ENCODE measurements at places on chromosomes 16 and 17.

DNA sequence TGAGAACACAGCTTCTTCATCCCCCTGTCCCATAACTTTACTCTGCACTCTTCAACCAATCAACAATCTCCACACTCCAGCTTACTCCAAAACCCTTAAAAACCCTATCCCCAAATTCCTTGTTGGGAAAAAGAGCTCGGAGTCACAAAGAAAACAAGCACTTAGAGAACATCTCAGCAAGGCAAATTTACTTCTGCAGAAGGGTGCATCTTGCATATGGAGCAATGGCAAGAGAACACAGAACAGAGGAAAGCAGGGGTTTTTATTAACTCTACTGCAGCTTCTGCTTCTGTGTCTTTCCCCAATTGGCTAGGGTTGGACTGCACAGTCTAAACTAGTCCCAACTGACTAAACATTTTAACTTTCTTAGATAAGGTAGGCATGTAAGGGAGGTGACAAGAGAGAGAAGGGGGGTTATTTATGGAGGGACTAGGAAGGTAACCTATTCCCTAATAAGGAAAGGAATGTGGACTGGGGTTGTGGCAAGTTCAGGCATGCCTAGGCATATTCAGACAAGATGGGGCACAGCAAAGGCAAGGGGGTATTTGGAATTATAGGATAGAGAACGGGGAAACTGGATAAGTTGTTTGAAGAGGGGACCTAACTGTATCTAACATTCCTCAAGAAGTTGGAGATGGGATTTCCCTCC, 125.5 kb downstream of the CACNG3 start:
- DNase-seq = no peak

DNA sequence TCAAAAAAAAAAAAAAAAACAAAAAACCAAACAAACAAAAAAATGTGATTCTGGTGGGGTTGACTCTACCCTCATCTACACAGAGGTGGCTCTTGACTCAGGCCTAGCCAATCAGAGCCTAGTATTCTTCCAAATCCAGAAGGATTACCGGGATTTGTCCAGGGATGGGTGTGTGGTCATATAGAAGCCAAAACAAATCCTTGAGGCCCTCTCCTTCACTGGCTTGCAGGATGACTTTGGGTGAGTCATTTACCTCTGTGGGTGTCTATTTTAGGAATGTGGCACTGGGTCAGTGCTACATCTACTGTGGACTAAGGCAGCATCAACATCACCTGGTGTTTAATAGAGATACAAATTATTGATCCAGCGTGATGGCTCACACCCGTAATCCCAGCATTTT, 93.2 kb upstream of the RBBP6 start:
- DNase-seq = no peak

DNA sequence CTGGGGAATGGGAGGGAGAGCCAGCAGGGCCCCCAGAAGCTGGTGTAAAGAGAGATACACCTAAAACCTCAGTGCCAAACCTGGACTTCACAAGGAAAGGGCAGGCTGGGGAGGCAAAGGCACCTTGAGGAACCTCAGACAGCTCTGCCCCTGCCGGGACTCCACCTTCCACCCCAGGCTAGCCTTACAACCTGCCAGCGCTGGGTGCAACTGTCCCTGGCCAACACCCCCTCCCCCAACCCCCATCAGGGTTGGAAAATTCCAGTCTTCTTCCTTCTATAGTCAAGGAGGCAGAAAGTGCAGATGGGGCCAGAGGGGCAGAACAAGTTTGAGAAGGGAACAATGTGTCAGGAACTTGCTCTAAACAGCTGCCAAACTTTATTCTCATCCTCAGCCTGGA, 2.2 kb downstream of the YBX2 start:
- DNase-seq = no peak

GRCh38 chr17:1067282-1067956, 70.5 kb downstream of the TIMM22 start:
- no peak for DNase-seq

DNA sequence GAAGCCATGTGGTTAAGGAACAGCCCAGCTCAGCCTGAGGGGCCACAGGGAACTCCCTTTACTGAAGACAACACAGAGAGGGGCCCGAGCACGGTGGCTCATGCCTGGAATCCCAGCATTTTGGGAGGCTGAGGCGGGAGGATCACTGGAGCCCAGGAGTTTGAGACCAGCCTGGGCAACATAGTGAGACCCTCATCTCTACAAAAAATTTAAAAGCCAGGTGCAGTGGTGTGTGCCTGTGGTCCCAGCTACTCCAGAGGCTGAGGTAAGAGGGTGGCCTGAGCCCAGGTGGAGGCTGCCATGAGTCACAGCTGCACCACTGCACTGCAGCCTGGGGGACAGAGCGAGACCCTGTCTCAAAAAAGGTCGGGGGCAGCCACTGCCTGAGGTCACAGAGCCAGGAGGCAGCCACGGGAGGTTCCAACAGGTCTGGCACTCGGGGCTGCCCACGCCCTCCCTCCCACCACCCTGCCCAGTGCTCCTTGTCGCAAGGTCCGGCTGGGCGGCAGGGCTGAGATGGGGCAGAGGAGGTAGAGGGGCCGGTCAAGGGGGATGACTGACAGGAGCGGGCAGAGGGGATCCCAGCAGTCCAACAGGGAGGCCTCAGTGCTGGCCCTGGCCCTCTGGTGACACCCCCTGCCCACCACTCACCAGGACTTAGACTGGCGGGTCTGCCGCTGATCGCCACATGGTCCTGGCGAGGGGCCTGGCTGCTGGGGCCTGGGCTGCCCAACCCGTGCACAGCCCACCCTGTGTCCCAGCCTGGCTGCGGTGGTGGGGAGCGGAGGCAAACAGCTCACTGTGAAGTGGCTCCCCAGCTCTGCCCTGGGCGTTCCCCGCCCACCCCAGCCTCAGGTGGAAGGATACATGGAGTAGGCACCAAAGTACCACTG, 3.4 kb downstream of the CYBA start:
- DNase-seq = no peak

DNA sequence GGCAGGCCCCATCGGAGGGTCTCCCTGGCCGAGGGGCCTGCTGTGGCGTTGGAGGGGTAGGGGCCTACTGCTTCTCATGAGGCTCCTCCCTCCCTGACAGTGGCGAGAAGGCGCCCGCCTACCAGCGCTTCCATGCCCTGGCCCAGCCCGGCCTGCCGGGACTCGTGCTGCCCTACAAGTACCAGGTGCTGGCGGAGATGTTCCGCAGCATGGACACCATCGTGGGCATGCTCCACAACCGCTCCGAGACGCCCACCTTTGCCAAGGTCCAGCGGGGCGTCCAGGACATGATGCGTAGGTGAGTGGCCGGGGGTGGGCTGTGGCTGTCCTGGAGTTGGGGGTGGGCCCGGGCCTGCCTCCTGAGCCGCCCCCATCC, 1.7 kb downstream of the CDT1 start:
- DNase-seq = no peak

DNA sequence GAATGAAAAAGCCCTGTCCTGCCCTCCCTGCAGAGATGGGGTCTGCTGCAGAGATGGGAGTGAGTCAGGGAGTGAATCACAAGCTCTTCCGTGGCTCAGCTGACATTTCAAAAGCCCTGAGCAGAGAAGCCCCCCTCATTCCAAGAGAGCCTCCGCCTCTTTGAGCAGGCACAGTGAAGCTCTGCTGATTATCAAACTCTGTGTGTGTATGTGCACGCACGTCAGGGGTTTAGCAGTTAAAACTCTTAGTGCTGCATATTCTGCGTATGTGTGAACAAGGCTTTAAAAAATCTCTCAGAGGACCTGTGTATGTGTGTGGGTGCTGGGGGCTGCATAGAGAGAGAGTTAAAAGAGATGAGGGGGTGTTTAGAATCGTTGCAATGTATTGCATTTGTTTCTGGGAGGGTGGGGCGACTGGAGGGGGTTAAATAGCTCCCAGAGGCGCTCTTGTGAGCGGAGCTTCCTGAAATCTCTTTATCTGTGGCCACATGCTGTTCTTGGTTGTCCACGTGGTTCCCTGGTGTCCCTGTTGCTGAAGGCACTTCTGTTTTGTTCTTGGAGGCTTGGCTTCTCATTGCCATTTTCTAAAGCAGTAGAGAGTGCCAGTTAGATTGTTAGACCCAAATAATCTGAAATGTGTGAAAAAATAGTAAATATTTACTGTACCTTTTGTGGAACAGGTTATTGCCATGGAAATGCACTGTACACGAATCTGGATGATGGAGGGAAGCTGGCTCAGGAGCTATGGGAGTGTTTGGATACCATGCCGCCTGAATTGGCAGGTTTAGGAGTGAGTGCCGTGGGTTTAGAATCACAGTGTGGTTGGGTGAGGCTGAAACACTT, 116.6 kb downstream of the PRKCB start:
- no peak for DNase-seq

- no peak for DNase-seq
Observed at GRCh38 chr16:84631886-84632285, 14.0 kb upstream of the COTL1 start.

GRCh38 chr17:30340801-30341356, 7.0 kb upstream of the TMIGD1 start:
- DNase-seq = no peak

DNA sequence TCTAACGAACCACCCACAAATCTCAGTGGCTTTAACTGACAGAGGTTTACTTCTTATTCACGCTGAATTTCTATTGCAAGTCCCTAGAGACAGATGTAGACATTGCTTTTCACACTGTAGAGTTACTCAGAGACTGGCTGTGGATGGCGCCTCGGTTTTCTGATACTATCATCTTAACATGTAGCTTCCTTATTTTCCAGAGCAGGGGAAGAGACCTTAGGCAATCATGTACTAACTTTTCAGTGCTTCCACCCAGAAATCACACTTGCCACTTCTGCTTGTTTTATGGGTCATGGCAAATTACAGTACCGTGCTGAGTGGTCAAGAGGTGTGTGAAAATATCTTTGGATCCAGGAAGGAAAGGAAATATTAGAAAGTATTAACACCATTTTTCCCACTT, 65.4 kb downstream of the MAF start:
- no peak for DNase-seq

DNA sequence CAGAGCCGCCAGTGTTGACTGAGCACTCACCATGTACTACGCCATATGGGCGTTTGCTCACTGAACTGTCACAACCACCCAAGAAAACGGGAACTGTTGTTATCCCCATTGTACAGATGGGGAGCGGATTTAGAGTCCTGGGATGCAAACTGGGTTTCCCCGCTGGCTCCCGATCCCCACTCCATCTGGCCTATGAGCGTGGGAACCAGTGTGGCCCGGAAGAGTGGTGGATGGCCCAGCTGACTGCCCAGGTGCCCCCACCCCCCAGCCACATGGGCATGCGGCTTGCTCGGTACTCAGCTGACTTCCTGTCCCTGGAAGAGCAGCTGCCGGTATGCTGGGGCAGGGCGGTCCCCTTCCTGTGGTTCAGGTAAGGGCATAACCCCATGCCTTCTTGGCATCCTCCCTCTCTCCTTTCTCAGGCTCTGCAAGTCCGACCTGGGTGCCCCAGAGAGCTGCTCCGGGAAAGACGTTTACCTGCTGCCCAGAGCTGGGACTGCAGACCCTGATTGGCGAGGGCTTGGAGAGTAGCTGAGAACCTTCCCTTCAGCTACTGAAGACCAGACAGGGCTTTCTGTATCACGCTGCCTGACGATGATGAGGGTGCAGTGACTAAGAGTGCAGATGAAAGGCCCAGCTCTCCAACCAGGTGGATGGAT, 16.2 kb downstream of the SOCS3 start:
- peak; percentile 56 for DNase-seq

Data from stimulated activated CD8-positive, alpha-beta memory T cell treated with anti-CD3 and anti-CD28 coated beads, Interleukin-2, amount 100 ng/mL, for 1 hour (primary cell).